Airway epithelial cell (primary cell): ENCODE measurements at places on chromosomes 5 and 9. TPM values are rescaled to one million over a fixed set of nuclear protein-coding genes. Genes with fewer than 3 reads are reported as not detected.

Gene SKP1
- 265 and 287 TPM in 2 replicates for total RNA-seq

Gene GDF9
- total RNA-seq: 0.14 TPM in 1 of 2 replicates, not detected in the other

Gene CDH6
- 11.3 and 14.1 TPM in 2 replicates for total RNA-seq

Gene SLC23A1
- total RNA-seq: not detected in 2 replicates
